Putamen (tissue), 1 donor: ENCODE measurements at places on chromosomes 7 and 10.

- no peak for DNase-seq
These were observed 35.6 kb downstream of the CDH23 start for GRCh38 chr10:71432101-71432905.

- no peak for DNase-seq
These were observed 158.0 kb upstream of the RHEB start for GRCh38 chr7:151677581-151678226.

GRCh38 chr7:105178928-105179541, 165.0 kb downstream of the KMT2E start:
- DNase-seq: no peak

DNA sequence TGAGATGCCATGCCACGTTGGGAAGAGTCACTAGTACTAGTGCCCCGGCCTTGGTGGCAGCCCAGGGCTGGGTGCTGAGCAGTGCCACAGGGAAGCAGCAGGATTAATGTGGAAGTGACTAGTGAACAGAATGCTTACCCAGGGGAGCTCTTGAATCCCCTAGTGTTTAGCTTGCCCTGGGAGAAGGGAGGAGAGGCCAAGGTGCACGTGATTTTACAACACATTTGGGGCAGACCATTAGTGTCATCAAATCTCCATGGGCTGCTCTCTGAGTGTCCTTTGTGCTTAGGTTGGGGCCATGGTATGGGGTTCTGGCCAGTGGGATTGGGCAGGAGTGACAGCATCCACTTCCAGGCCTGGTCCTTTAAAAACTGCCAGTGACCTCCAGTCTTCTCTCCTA, 37.5 kb downstream of the ARHGAP22 start:
- no peak for DNase-seq

GRCh38 chr7:121219026-121219425, 109.8 kb upstream of the WNT16 start:
- no peak for DNase-seq
